ENCODE measurements at places on chromosomes 5 and 9.
A peak's percentile ranks its signal among the peaks of the same experiment; 100 is the strongest.

DNA sequence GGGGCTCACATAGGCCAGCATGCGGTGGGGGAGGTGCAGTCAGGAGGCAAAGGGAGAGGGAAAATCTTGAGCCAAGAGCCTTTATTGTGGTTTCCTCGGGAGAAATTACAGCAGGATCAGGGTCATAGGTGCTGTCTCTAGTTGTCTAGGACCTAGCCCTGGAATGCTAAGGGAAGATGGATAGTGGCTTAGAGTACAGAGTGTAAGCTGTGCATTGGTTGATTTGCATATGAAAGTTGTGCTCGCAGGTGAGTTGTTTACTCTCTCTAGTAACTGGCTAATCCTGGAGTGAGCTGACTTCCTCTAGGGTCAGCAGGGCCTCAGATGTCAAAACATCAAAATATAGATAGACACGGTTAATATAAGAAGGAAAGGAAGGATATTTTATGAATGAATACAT is 877.7 kb downstream of the TLE4 start:
- DNase-seq = no peak

DNA sequence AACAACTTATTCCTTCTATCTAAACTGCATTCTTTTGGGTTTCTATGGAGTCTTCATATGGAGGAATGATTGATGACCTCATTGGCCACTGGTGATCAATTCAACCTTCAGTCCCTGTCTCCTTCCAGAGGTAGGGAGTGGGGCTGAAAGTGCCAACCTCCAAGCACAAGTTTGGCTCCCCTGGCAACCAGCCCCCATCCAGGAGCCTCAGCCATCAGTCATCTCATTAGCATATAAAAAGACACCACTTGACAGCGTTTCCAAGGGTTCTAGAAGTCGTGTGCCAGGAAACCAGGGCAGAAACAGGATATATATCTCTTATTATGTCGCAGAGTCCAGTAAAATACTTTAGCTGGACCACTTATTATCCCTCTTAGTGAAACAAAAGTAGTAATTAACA is 9.8 kb downstream of the SLC31A2 start:
- DNase-seq = no peak

DNA sequence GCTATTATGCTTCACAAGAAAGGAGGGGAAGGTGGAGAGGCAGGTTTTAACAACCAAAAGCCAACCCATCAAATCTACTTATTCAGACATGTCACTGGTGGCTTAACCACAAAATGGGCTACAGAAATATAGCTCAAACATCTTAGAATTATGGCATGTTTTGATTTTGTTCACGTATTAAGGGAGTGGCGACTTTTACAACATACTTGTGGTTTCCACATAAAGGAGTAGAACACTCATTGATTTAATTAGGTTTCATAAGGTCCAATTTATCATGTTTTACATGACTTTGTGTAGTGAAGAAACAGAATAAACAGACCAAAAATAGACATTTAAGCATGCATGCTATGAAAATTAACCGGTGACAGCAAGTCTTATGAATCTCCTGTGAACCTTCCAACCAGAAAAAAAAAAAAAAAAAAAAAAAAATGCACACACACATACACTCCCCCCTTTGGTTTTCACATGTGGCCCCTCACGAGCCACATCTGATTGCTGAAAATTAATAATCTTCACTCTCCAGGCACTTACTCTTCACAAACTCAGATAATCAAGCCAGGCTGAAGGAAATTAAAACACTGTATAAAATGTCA is 5.4 kb downstream of the ZNF608 start:
- DNase-seq = peak; percentile 46

GRCh38 chr5:176596689-176597416 is 13.1 kb downstream of the GPRIN1 start:
- no peak for DNase-seq

DNA sequence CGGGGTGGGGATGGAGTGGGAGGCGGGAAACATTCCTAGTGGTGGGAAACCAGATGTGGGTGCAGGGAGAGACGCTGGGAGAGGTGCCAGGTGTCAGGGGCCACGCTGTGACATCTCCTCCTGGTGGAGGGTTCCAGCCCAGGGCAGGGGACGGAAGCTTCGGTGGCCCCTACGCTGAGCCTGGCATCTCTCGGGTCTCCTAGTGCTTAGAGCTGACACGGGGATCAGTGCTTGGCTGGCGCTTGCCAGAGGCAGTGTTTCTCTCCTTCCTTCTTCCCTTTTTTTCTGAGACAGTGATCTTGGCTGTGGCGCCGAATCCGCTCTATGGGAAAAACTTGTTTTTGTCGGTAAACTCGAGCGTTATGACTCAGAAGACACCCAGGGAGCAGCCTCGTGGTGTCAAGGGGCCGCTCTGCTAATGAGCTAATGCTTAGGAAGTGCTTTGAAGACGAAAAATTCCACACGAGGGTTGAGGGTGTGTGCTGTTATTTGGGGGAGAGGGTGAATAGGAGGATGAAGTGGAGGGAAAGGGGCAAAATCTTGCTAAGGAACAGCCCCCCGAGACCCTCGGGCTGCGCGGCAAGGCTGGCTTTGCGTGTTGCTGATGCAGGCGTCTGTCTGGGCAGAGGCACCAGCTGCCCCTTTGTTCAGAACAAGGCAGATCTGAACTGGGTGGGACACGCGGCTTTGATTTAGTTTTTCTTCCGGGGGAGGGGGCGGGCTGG is 20.4 kb upstream of the IER5L start:
- DNase-seq = no peak

DNA sequence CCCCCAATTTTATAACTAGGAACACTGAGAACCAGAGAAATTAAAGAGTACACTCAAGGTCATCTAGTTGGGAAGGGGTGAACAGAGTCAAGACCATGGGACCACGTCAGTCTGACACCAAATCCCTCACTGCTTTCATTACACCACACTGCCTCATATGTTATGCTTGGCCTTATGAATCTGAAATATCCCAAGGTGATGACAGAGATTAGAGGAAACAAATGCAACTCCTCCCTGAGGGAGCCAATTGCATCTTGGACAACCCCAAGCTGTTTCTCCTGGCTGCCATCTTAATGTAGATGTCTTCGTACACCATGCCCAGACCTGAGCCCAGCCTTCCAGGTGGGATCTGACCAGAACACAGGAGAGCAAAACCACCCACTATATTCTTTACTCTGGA is 60.6 kb upstream of the ABCA1 start:
- DNase-seq = no peak
